T1000 (cell line): ENCODE measurements at places on chromosomes 16 and 17.

GRCh38 chr16:57147381-57148221 lies 38.2 kb downstream of the PSME3IP1 start:
- no peak for DNase-seq

DNA sequence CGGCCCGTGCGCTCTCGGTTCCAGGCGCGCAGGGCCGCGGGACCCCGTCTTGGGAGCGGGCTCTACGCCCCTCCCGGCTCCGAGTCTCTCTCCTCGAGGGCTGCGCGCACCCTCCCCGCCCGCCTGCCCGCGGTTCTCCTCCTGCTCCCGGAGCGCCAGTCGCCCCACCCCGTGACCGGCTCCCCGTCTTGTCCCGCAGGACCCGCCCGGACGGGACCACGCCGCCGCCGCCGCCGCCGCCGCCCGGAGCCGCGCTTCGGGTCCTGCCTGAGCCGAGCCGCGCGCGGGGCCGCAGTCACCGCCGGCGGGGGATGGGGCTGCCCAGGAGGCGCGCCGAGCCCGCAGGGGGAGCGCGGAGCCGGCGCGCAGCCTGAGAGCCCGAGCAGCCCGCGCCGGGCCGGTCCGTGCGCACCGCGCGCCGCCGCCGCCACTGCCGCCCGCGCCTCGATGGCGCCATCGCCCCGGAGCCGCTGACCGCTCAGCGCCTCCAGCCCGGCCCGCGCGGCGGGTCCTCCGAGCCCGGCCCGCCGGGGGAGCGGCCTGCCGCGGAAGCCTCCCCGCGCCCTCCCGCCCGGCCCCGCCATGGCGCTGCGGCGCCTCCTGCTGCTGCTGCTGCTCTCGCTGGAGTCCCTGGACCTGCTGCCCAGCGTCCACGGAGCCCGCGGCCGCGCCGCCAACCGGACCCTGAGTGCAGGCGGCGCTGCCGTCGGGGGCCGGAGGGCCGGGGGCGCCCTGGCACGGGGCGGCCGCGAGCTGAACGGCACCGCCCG lies at the start of gene SHISA6:
SHISA6 (plus strand) TSS at position 373 of the 770 bp plus-strand sequence.
- DNase-seq = no peak

GRCh38 chr17:31404028-31404949 lies 12.8 kb downstream of the RAB11FIP4 start:
- DNase-seq = no peak

DNA sequence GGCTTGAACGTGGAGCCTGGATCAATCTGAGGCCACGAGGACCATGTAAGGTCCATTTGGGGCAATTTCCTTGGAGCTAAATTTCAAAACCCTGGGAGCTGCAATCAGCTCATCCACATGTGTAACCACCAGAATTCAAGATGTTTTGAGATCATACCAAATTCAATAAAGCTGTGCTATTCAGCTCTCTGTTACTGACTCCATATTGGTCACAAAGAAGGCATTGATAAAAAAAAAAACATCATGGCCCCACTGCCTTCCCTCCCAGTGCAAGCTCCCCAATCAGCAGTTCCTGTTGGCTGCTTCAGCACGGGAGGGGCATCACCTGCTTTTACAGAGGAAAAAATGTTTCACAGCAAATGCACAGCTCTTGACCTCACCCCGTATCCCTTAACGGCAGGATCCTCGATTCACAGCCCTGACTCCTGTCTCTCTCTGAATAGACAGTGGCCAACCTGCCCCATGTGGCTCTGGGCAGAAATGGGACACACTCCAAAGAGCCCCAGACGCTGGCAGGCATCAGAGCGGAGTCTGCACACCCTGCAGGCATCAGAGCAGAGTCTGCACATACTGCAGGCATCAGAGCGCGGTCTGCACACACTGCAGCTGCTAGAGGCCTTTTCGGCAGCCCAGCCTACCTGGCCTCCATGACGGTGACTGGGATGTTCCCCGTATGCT lies 37.1 kb downstream of the FANCA start:
- no peak for DNase-seq

DNA sequence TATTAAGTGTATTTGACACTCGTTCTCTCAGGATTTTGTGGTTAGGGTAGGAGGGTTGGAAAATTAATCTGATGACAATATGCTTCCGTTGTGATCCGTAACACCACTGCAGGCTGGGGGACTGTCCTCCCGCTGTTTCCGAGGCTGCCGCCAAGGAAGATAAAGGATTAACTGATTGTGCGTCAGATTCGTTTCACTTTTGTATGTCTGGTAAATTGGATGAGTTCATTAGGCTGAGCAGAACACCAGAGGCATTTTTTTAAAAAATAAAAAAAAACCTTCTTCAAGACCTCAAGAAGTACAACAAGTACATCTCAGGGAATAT lies 486.7 kb upstream of the SALL1 start:
- no peak for DNase-seq

DNA sequence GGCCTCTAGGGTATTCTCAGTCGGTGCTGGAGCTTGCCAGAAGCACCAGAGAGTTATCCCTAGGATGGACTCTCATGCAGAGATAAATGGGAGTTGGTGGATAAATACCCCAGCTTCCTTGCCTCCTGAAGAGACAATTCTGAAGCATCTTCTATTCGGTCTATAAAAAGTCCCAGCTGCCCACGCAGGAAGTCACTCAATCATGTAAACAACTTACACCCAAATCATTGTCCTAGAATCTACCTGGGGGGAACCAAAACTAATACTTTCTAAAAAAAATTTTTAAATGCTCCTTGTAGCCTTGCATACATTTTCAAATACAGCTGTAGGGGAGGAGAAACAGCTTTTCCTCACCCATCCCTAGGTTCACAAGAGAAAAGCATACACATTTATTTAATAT lies 66.6 kb upstream of the ELAC2 start:
- DNase-seq = no peak

DNA sequence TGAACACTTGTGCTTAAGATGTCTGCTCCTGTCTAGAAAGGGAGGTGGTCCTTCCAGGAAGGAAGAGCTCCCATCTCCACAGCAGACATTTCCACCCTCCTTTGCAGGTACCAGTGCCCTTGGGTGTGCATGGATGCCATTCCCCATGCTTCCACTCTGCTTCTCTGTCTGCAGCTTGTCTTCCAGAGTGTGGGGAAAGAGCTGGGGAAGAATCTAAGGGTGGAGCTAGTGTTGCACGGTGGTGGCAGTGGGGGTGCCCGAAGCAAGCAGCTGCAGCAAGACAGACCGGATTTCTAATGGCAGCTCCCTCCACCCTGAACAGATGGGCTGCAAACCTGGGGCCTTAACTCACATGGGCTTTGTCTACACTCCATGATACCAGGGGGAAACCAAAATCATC lies 22.6 kb upstream of the HOXB13 start:
- DNase-seq = no peak

DNA sequence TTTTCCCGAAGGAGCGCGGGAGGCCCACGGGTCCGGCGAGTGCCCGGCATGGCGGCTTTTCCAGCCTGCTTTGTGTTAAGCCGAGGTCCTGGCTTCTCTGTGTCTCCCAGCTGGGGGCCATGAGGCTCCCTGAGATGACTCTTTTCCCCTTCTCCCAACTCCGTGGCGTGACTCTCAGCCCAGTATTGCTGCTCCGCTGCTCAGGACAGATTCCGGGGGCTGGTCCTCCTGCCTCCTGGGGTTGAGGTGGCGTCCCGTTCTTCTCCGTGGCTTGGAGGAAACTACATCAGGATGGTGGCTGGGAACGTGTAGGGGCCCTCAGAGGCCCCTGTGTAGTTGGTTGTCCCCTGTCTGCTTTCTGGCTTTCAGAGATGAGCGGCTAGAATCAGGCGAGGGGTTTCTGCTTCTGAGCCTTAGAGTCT lies 951 bp downstream of the GPS1 start:
- DNase-seq = no peak

GRCh38 chr16:67888331-67888730 lies 3.6 kb downstream of the NRN1L start:
- DNase-seq = no peak

GRCh38 chr16:11360641-11361373 lies 15.5 kb downstream of the RMI2 start:
- no peak for DNase-seq

DNA sequence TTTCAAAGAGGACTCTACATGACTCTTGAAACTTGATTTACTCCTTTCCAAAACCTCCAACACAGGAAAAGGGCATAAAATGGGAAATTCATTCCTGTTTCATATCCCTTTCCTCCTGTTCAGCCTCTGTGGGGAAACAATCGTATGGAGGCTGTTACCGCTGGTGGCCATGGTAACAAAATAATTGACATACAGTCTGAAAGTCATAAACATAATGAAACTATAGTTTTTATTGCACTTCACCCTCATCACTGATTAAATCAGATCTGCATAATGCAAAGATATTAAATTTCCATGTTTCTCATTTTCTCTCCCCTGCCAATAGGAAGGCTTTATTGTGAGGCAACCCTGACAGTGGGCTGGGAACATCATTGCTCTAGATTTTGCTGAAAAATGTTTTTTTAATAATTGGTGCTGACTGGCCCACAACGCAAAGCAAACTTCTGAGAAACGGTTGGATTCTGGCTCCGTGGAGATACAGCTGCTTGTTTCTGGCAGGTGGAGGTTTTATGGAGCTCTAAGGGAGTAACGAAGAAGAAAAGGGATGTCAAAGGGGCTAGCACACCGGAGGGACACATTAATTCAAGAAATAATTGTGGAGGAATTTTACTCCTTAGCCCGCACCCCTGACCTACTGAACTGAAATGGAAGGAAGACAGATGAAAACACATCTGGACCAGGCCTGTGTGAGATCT lies 154.2 kb upstream of the SHISA6 start:
- no peak for DNase-seq

DNA sequence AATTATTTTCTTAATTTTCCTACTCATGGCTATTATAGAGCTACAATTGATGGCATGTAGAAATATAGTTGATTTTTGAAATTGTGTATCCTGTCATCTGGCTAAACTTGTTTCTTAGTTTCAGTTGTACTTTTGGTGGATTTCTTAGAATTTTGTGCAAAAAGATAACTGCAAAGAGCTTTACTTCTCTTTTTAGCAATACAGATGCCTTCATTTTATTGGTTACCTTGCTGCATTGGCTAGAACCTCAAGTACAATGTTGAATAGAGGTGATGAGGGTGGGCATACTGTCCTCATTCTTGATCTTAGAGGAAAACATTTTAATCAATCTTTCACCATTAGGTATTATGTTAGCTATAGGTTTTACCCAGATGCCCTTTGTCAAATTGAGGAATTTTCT lies 67.9 kb downstream of the METRNL start:
- DNase-seq = no peak

DNA sequence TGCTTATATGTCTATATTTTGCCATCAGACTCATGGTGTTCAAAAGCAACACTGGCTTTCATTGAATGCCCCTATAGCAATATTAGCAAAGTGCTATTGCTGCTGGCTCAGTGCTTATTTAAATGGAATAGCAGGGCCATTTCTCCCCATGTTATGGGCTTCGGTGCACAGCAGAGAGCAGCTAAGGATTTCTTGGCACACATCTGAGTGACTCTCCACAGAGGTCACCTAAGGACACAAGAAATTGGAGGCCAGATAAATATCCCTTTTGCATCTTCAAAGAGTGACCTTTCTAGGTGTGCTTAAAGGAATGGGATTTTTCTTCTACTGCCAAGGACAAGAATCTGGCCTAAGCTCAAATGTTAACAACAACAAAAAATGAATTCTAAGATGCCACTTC lies 751.8 kb downstream of the CDH11 start:
- DNase-seq = no peak

- no peak for DNase-seq
Measured at GRCh38 chr16:4610011-4611005, 4.4 kb downstream of the UBALD1 start.

GRCh38 chr17:76930107-76930506 lies 61.9 kb downstream of the MGAT5B start:
- DNase-seq = no peak

DNA sequence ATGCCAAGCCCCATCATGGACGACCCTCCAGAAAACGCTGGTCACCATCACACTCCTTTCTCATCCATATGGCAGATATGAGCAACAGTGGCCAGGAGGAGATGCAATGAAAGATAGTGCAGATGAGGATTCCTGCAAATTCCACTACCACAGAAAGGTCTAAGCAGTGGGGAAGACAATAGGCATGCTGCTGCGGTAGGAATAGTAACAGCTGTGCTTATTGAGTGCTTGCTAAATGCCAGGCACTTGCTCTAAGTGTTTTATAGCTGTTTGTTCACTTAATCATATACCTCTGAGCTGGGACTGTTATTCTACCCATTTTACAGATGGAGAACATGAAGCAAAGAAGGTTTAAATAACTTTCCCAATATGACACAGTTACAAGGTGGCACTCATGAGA lies 46.6 kb upstream of the AKAP1 start:
- DNase-seq = no peak

- DNase-seq = no peak
Measured at GRCh38 chr17:60369727-60370126, 22.2 kb downstream of the USP32 start.

- DNase-seq = no peak
Measured at GRCh38 chr17:48229936-48230335, 122.4 kb downstream of the SNX11 start.

DNA sequence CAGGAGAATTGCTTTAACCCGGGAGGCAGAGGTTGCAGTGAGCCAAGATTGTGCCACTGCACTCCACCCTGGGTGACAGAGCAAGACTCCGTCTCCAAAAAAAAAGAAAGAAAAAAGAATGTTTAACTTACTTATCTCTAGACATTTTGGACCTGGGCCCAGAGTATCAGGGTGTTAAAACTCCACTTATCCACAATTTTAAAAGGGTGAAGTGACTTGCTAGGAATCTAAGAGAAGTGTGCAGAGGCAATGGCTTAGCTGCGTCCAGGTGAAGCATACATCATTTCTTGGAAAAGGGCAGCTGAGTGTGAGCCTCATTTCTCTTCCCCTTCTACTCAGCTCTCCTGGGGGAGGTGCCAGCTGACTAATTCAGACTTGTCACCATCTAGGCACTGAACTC lies 25.1 kb downstream of the ALDH3A2 start:
- DNase-seq = no peak

DNA sequence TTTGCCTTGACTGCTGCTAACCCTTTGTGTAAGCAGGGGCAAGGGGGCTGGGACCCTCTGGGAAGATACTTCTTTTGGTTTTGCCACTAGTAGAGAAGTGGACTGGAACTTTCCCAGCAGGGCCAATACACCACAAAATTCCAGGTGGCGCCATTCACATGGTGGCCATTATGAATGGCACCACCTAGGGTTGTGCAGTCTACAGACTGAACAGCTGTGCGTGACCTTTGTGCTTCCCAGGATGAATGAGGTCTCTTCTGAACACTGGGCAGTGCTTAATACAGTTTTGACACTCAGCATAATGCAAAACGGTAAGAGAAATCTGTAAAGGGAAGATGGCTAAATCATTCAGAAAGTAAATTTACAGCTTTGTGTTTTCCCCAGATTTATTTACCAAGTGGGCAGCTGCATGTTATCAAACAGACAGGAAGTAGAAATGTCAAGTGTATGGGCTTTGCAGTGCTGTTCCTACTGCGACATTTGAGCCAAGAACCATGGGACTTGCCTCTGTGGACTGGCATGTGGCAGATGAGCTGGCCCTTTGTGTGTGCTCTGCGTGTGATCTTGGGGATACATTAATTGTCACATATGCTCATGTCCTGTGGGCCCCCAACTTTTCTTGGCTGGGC lies 9.2 kb downstream of the SYT17 start:
- DNase-seq = no peak

GRCh38 chr17:71764505-71764904 lies 356.3 kb upstream of the SOX9 start:
- no peak for DNase-seq
